ENCODE measurements at places on chromosomes 13 and 19.

GRCh38 chr19:12833738-12834565 is 427 bp downstream of the RTBDN start:
- peak; percentile 20 for DNase-seq

GRCh38 chr19:17406046-17406886 is 836 bp upstream of the BST2 start:
- DNase-seq = peak; percentile 79

DNA sequence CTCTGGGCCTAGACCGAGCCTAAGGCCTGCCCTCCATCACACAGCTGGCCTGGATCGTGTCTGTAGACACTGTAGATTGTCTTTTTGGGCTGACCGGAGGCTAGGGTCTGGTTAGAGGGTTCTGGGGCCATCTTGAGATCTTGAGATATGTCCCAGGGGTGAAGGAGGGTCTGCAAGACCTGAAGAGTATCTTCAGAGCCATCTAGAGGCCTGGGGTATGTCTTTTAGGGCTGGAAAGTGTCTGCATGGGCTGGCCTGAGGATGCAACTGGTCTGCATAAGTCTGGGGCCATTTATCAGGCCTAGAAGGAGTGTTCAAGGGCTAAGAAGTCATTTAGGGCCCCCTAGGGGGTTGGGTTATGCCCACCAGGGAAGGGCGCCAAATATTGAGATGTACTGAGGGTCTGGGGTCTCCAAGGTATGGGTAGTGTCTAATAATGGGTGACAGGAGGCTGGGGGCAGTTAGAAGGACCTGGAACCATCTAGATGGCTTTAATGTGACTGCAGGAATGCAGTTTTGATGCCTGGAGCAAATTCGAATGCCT is 555 bp downstream of the SCAF1 start:
- peak; percentile 24 for DNase-seq

GRCh38 chr13:86856991-86857390 is 814.2 kb upstream of the SLITRK5 start:
- DNase-seq = no peak

GRCh38 chr19:11338121-11338520 is 1.3 kb downstream of the RAB3D start:
- DNase-seq = no peak

DNA sequence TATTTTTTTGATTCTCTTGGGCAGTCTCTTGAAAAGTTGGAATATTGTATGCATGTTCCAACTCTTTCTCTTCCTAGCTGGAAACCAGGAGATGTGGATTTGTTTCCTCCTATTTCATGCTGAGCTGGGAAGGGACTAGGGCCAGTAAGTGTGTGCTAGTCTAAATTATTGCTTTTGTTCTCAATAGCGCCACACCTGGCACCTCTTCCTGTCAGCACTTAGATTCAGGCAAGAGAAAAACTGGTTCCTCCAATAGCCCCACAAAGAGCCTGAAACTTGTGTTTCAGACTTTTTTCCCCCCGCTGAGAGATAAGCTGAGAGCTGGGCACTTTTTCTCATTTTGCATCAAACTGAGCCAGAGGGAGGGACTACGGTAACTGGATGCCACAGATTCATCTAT is 353.4 kb downstream of the OLFM4 start:
- DNase-seq = no peak

- DNase-seq = no peak
These were observed 5.4 kb upstream of the NDUFB7 start for GRCh38 chr19:14577264-14577663.

GRCh38 chr19:13037161-13037560 is 41.9 kb downstream of the NFIX start:
- peak; percentile 94 for DNase-seq

DNA sequence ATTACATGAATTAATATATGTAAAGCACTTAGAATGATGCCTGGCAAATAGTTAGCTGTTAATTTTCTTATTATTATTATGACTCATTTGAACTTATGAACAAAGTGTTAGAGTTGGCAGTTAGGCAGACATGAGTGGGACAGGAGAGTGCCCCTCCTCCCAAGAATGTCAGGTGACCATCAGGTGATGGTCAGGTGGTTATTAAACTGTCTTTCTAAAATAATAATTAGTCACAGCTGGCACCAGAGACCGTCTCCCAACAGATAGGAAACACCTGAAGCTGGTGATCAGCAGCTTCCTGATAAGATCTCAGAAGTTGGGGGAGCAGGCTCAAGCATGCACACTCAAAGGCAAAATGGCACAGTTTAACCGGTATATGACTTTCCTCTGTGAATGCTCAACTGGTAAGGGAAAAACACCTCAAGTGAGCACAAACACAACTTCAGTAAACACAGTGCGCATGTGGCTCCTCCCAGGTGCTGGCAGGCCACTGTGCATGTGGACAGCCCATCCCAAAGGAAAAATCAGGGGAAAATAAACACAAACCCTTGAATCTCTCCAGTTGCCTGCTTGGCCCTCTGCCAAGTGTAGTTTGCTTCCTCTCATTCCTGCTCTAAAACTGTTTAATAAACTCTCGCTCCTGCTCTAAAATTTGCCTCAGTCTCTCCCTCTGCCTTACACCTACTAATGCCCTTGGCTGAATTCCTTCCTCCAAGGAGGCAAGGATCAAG is 54.0 kb downstream of the FLT1 start:
- no peak for DNase-seq

GRCh38 chr19:10538204-10538983 is 5.3 kb upstream of the ATG4D start:
- no peak for DNase-seq

DNA sequence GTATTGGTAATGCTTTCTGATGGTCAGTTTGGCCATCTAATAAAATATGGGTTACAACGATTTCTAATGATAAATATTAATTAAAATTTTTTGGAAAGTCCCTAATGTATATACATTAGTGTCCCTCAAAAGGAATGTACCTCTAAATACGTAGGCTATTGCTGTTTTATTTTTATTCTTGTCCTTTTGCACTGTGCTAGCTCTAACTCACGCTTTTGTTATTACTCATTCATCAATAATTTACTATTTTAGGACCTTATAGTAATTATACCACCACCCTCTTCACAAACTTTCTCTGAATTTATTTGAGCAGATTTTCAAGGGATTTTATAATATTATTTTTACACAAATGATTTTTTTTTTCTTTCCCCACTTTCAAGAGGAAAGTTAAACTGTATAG is 795.9 kb upstream of the PCDH9 start:
- no peak for DNase-seq

DNA sequence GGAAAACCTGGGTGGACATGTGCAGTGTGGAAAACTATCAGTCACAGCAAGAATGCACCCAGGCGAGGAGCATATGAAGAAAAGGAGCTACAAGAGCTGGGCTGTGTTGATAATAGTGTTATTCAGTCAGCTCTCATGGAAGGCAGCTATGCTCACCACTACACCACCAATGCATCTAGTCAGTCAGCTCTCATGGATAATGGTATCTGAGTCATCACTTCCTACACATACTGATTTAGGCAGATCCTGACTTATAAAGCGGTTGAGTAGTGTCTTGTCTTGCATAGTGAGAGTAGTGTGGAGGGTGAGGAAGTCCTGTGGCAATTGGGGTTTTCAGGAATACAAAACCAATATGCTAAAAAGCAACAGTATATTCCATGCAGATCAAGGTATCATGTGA is 9.1 kb upstream of the ZNF160 start:
- DNase-seq = no peak

GRCh38 chr13:99028890-99029289 is 51.0 kb upstream of the DOCK9 start:
- no peak for DNase-seq

DNA sequence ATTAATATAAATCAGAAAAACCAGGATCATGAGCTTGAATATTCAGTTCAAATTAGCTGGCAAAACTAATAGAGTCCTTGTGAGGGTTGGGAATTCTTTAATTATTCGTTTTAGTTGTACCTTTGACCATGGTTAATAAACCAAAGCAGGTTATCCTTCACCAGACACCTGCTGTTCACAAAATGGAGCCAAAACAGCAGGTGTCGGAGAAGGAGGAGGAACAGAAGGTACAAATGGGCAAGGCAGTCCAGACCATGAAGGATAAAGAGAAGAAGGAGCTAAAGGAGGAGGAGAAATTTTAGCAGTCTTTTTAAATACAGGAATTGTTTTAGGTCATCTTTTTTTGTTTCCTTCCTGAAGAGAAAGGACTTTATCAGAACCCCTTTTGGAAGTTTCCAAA is 106.1 kb downstream of the NHLRC3 start:
- no peak for DNase-seq

DNA sequence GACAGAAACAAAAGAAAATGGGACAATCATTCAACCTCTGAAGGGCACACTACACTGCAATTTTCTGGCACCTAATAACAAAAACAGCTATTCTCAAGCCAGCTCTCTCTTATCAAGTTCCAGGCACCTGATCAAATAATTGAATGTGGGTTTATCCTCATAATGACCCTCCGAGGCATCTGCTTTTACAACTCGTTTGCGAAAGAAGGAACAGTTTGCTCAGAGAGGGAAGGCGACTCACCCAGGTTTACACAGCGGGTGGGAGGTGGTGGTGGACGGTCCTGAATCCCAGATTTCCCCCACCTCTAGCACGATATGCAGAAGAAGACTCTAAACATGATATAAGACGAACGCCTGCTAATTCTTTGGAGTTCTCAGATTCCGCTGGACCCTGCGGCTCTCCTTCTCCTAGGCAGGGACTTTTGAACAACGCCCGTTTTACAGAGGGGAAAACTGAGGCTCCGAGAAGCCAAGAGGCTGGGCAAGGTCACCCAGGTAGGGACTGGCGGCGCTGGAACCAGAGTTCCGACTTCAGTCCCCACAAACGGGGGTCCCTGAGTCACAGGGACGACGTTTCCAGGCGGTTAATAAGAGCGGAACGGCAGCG is 641 bp downstream of the SGTA start:
- DNase-seq = peak; percentile 2

GRCh38 chr19:57689750-57690149 is 8.0 kb downstream of the ZNF551 start:
- no peak for DNase-seq

DNA sequence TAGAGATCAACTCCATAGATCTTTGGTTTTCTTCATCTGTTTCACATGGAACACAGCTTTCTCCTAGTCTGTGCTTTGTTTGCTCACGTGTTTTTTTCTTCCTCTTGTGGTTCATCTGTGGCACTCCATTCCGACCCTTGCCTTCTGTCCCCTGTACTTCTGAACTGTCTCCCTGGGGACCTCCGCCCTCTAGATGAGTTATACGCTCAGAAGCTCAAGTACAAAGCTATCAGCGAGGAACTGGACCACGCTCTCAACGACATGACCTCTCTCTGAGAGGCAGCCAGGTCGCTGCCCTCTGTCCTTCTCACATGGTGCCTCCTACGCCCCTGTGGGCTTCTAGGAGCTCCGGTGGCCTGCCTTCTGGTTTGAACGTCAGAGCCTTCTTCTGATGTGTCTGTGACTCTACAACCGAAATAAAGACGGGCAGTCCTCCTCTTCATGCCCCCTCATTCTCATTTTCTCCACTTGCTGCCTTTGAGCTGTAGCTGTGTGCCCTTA is 16.6 kb upstream of the RAB8A start:
- no peak for DNase-seq

DNA sequence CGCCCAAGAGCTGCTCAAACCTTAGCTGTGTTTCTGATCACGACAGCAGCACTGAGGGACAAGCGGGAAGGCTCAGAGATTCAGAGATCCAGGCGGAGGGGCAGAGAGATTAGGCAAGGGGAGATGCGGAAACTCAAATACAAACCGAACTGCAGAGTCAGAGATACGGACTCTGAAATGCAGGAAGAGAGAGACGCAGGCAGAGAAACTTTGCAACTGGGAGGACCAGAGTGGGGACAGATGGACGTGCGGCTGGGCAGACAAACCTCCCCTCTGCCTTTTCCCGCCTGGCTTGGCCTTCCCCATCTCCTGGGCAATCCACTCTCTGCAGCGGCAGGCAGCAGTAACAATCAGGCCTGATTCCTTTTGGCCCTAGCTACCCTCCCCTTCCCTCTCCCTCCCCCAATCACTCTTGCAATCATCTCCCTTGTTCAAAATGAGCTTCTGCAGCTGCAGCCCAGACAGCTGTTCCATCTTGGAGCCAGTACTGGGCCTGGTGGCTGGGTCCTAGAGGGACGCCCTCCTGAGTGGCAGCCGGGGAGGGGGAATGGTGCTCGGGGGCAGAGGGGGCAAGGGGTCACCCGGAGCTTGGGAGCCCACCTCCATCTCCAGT is 29.7 kb downstream of the OLFM2 start:
- no peak for DNase-seq

- no peak for DNase-seq
These were observed 26.5 kb downstream of the ANKRD10 start for GRCh38 chr13:110888390-110888789.

GRCh38 chr13:103931331-103931845 is 865.2 kb upstream of the SLC10A2 start:
- no peak for DNase-seq

DNA sequence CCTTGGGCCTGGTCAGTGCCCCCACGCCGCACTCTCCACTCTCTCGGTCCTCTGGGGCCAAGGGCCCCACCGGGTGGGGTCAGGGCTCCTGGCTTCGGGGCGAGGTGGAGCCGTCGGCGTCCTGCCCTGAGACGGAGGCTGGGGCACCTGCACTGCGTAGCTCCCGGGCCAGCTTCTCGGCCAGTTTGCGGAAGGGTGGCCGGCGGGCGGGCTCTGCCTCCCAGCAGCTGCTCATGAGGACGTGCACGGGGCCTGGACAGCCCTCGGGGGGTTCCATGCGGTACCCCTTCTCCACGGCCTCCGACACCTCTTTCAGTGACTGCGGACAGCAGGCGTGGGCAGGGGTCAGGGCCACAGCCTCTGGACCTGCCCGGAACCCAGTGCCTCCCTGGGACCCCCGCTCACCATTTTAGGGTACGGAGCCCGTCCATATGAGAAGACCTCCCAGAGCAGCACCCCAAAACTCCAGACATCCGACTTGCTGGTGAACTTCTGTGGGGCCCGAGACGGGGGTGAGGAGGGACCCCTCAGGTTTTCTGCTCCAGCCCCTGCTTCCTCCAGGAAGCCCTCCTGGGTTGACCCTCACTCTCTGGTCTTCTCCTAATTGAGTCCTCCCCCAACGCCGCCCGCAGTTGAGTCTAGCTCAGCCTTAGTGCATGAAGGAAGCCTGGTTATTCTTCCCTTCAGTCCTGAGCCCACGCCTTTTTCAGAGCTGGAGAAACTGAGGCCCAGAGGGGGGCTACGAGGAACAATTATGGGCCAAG is 6.3 kb upstream of the RAX2 start:
- DNase-seq = no peak

Data from EH (cell line).